Colonic mucosa (tissue), 4 donors: ENCODE measurements at places on chromosomes 2 and 18.

GRCh38 chr2:220227266-220227920 lies 600.0 kb downstream of the SLC4A3 start:
- no peak for DNase-seq

DNA sequence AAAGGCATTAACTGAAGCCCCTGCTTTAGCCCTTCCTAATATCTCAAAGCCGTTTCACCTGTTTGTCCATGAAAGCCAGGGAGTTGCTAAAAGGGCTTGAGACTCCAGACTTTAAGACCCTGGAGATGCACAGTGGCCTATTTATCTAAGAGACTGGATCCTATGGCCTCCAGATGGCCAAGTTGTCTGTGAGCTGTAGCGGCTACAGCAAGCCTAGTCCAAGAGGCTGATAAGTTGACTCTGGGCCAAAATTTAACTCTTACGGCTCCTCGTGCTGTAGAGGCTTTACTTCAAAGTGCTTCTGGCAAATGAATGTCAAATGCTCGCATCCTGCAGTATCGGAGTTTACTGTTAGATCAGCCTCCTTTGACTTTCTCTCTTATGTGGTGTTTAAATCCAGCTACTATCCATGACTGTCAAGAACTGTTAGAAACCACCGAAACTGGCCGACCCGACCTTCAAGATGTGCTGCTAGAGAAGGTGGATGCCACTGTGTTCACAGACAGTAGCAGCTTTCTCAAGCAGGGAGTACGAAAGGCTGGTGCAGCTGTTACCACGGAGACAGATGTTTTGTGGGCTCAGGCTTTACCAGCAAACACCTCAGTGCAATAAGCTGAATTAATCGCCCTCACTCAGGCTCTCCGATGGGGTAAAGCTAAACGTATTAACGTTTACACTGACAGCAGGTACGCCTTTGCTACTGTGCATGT lies 336.7 kb upstream of the CNTNAP5 start:
- DNase-seq, result no peak

- no peak for DNase-seq
Measured at GRCh38 chr18:48475635-48476549, 62.9 kb upstream of the CTIF start.

- DNase-seq, result no peak
Measured at GRCh38 chr18:10006311-10006893, 92.6 kb downstream of the VAPA start.

- no peak for DNase-seq
Measured at GRCh38 chr2:67565761-67566160, 168.6 kb downstream of the ETAA1 start.

DNA sequence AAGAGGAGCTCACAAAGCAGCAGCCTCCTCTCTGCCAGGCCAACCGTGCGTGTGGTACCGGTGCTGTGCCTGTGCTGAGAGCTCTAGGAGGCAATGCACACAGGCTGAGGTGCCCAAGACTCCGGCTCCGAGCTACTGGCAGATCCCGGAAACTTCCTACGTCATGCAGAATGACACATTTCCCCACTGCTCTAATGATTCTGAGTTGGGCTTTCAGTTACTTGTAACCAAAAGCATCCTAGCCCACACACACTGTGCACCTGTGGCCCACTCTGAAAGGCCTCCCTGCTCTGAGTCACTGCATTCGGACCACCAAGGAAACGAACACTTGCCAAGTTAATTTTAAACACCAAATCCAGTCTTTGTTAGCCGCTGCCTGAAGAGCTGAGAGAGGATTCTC lies 9.3 kb upstream of the RNU4ATAC start:
- DNase-seq, result no peak

DNA sequence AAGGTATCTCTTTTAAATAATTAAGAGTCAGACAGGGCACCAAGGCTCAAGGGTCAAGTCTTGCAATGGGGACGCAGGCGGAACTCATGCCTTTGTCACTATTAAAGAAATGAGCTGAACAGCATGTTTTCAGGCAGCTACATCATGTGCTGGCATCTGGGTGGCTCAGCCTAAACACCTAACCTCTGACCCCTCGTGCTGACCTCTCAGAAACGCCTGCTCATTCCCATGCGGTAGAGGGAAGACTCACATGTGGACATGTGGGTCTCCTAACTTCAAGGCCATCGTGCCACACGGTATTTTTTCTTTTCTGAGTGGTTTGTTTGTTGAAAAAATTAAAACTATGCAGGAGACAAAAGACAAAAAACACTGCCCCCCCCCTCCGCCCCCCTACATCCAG lies 31.3 kb downstream of the CYP27C1 start:
- DNase-seq, result no peak

GRCh38 chr18:50340078-50340477 lies 34.8 kb upstream of the SKA1 start:
- DNase-seq, result no peak

DNA sequence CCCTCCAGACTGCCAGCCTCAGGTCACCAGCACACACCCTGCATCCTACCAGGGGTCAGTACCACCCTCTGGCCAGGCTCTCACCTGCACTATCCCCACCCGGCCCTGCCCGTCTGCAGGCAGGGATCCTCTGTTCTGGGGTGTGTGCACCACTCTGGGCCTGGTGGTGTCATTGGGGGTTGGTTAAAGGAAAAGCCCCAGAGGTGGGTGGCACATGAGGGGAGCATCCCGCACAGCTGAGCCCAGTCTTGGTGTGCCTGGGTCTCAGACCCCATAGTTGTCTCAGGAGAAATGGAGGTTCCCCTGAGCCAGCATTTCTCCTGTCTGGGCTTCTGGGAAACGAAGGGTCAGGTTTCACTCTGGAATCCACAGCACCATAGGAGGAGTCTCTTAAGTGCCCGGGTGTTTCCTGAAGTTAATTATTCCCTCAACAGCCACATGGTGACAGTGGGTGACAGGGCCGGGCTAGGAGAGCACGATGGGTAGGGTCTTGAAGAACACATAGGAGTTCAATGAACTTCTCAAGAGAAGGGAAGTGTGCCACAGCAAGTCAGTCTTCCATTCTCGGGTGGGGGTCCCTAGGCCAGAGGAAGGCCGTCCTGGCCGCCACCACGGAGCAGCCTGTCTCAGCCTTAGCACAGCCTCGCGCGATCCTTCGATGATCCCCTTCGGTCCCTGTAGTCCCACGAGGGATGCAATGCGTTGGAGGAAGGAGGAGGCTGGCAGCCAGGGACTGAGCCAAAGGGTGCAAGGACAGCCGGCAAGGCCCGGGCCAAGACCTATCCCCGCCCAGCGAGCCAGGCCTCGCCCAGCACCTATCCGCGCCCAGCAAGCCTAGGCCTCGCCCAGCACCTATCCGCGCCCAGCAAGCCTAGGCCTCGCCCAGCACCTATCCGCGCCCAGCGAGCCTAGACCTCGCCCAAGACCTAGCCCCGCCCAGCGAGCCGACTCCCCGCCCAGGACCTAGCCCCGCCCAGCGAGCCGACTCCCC lies 1.1 kb upstream of the FARP2 start:
- peak; percentile 92 for DNase-seq

- no peak for DNase-seq
Measured at GRCh38 chr18:40939656-40940515, 1015.1 kb upstream of the PIK3C3 start.

DNA sequence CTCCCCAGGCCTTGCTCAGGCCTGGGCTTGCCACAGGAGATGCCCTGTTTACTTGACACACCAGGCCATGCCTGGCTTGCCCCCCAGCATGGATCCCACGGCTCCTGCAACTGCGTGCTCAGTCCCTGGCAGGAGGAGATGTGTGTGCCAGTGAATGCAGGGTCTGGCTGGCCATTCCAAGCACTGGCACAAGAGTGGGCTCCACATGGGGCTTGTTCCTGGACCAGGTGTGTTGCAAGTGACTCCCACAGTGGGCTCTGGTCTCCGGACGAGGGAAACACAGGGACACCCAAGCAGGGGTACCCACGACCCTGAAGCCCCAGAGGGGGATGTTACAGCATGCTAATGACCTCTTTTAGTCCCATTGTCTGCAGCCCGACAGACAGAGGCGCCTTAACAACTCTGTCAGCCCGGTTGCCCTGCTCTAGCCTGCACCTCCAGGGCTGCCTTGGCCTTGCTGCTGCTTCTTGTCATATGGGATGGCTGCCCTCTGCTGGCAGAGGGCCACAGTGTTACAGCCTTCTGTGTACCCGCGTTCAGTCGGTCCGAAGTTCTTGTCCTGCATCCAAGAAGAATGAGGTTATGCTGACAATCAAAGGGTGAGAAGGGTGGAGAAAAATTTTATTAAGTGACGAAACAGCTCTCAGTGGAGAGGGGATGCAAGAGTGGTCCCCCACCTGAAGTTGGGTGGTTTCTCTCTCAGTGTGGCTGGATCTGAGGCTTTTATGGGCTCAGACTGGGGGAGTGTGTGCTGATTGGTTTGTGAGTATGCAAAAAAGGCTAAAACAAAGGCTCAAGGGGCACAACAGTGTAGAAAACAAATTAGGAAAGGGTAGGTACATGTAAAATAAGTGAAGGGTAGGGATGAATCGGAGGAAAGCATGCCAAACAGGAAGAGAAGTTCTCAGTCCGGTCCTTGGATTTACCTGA lies 180.4 kb downstream of the MBD5 start:
- DNase-seq, result peak; percentile 28

DNA sequence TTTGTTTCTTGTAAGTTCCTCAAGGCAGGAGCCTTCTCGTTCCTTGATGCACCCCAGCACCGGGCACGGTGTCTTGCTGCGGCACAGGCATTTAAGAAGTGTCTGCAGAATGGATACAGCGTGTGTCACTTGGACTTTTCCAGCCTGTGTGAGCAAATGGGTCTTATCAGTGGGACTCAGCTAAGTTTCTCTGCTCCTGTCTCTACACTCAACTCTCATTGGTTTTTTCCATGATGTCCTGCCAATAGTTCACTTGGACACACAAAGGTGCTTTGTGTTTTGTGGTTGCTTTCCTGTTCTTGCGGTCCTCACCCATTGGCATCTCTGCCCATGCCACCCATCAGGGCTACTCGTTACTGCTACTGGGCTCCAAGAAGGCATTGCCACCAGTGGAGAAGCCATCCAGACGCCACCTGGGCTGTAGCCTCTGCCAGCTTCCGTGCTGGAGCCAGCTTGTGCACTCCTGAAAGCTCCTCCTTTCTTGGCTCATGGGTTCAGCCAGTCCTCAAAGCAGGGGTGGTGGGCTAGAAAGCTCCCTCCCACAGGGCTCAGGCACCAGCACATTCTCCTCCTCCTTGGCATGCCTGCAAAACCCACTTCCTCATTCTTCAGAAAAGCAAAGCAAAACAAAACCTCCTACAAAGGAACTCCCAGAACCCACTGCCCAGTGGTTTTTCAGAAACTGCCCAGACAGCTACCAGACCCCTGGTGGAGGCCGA lies 41.4 kb downstream of the IL1R2 start:
- peak; percentile 46 for DNase-seq

GRCh38 chr2:84956334-84957297 lies 14.3 kb upstream of the KCMF1 start:
- DNase-seq, result no peak

DNA sequence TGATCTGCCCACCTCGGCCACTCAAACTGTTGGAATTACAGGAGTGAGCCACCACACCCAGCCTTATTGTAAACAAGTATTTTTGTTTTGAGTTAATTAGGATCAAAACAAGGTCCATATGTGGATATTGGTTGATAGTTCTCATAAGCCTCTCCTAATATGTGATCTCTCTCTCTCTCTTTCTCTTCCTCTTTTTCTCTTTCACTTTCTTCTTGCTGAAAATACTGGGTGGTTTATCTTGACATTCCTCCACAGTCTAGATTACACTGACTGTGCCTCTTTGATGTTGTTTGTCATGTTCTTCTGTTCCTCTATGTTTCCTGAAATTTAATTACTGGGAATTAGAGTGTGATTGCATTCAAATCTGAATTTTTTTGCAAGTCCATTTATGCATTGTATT lies 547.5 kb upstream of the NRXN1 start:
- no peak for DNase-seq

- no peak for DNase-seq
Measured at GRCh38 chr2:138020432-138020831, 56.2 kb downstream of the HNMT start.

DNA sequence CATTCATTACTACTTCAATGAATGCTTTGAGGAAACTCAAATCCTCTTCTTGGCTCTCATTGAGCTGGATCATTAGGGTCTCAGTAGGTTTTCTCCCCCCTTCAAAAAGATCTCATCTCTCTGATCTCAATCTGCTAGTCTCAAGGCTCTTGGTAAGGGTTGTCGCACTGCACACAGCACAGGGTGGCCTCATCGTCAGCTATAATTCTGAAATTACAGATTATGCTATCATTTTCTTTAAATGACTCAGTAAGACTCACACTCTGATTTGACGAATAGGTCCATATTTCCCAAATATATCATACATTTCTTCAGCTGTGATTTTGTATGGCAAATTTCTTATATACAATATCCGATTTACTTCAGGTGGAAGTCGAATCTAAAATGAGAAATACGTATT lies 2.3 kb downstream of the SF3B6 start:
- no peak for DNase-seq

GRCh38 chr18:58902961-58903360 lies 38.3 kb downstream of the ZNF532 start:
- no peak for DNase-seq

DNA sequence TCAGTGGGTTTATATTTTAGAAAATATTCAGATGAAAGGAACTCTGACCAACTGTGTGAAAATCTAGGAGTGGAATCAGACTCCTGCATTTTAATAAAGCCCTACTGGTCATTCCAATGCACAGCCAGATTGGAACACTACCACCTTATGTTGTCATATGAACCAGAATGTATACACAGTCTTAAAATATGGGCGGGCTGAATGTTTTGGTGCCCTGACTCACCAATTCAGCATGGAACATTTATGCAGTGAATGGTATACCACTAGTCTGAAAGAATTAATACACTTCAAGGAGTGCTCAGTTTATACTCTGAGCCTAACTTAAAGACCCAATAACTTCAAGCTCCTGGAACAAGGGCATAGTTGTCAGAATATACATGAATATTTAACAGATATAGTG lies 280.9 kb upstream of the TCF4 start:
- no peak for DNase-seq

GRCh38 chr2:148994341-148994740 lies 44.2 kb upstream of the LYPD6B start:
- peak; percentile 82 for DNase-seq

DNA sequence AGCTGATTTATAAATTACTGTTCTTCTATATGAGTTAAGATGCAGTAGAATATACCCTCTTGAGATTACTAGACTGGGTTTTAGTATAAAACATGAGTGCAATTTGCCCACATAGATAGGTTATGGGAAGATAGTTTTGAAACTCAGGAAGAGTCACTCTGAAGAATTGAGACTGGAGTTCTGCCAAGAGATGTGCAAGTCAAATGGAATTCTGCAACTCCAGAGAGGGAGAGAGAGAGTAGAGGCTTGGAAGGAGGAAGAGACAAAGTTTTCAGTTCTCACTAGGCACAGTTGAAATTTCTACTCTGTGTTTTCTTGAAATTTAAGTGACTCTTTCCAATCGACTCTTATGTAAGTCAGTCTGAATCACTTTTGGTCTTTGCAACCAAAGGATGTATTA lies 878.8 kb downstream of the TSN start:
- no peak for DNase-seq

- no peak for DNase-seq
Measured at GRCh38 chr2:211730215-211730614, 808.4 kb downstream of the ERBB4 start.
